ENCODE measurements at places on chromosomes 7 and 10. TPM values are rescaled to one million over a fixed set of nuclear protein-coding genes. Genes with fewer than 3 reads are reported as not detected.
A peak's percentile ranks its signal among the peaks of the same experiment; 100 is the strongest.

GRCh38 chr10:48193556-48193955 is 80.9 kb downstream of the FRMPD2 start:
- DNase-seq = no peak

DNA sequence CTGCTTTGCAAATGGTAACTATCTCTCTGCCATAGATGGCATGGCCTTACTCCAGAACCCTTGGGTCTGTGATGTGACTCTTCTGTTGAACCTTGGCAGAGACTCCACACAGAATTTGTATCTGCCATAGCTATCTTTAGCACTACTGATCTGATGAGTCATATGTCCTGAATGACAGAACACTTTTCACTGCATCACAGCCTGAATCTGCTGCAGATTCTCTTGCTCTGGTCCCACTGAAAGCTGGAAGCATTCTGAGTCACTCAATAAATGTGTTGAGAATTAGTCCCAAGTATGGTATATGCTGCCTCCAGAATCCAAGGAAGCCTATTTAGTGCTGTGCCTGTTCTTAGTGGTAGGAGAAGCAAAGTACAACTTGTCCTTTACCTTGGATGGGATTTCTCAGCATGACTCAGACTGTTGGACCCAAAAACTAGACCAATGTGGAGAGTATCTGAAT is 39.5 kb upstream of the ANKRD1 start:
- DNase-seq = no peak

GRCh38 chr10:112141292-112141691 is 42.3 kb downstream of the GPAM start:
- no peak for DNase-seq

DNA sequence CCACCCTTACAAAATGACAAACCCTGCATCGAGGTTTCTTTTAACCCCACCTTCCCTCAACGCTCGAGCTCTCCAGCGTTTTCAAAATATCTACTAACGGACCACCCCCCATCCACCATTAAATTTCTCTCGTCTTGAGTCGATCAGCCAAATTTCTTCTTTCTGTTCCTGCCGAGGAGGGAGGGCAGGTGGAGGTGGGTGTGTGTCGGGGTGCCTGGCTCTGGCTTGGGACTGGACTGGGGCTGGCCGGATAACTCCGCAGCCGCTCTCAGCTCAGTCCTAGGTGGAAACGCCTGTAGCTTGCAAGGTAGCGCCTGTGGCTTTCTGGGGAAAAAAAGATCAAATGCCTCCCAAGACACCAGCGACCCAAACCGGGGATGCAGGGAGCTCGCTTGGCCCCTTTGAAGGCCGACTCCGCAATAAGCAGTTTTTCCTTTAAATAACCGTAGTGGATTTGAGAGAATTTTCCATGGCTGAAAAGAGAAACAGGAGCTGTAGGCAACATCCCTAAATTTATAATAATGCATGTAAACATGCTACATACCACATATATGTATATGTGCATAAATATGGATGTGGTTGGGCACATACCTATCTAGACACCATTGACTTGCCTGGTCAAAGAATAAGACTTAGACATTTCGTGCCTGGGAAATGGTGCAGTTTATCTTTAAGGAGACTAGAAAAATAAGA is 1.9 kb upstream of the TMEM178B start:
- peak; percentile 33 for DNase-seq

DNA sequence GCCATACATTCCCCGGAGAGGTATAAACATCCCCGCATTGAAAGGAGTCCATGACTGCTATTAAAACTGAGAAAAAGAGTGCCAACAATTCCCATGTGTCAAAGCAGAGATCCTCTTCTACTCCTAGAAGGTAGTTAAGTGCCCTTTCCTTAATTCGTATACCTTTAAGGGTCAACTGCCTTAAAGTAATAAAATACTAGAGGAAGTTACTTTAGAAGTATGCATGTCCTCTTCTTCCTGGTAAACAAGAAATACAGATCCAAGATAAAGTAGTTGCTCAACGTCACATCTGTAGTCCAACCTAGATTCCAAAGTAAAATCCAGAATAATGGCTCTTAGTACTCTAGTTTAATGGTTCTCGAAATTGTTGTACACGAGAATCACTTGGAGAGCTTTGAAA is 1.5 kb upstream of the TSPAN12 start:
- no peak for DNase-seq

- DNase-seq = no peak
Measured at GRCh38 chr10:24944512-24945255, 7.7 kb downstream of the PRTFDC1 start.

GRCh38 chr7:108488768-108489538 is 32.7 kb upstream of the NRCAM start:
- no peak for DNase-seq

- DNase-seq = no peak
Measured at GRCh38 chr10:110985497-110986275, 66.3 kb downstream of the SHOC2 start.

DNA sequence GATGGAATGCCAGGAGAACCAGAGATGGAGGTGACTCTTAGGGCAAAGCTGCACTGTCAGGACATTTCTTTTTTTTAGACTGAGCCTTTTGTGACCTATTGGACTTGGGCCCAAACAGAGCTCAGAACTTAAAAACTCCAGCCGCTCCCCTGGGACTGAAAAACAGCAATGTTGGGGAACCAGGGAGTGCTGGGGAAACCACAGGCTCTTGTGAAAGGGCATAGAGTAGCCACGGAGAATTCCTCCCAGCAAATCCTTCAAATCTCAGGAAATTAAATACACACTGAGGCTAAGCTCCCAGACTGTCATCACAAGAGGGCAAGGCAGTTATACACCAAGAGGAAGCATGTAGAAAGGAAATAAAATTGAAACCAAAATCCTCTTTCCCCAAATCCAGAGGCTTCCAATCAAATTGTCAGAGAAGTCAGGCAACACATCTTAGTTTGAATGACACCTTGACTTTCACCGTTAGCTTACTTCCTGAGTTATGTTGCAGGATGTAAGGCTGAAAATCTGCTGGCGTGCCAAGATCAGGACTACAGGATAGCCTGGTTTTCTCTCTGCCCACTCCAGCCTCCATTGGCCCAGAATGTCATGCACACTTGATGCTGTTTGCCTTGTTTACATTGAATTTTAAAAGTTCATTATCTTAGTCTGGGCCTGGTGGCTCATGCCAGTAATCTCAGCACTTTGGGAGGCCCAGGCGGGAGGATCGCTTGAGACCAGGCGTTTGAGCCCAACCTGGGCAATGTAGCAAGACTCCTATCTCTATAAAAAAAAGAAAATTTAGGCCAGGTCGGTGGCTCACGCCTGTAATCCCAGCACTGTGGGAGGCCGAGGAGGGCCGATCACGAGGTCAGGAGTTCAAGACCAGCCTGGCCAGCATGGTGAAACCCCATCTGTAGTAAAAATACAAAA is 2.6 kb upstream of the RFC2 start:
- no peak for DNase-seq

DNA sequence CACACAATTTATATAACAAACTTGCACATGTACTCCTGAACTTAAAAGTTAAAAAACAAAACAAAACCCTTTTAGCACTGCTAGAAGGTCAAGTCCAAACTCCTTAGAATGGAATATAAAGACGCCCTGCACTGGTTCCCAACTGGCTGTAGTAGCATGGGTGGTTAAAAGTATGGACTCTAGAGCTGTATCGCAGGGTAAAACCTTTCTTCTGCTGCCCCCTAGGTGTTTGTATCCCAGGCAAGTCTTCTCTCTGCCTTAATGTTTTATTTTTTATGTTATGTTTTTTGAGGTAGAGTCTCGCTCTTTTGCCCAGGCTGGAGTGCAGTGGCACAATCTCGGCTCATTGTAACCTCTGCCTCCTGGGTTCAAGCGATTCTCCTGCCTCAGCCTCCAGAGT is 35.2 kb downstream of the LSMEM1 start:
- DNase-seq = no peak

- DNase-seq = peak; percentile 51
Measured at GRCh38 chr10:70458329-70459060, 17.0 kb upstream of the NODAL start.

DNA sequence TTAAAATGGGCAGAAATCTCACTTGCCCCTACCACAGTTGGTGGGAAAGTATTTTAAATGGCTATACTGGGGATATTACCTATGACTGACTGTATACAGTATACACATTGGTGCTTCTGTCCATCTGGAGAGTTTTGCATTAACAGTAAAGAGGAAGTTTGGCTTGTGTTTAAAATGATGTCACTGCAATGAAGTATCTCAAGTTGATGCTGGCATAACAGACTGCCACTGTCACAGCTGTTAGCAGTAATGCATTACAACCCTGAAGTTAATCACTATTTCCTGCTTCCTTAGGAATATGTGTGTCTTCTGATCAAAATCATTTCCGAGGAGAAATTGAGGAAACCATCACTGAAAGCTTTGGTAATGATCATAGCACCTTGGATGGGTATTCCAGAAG is 1.9 kb downstream of the DKK1 start:
- no peak for DNase-seq

GRCh38 chr10:100790761-100791208 is 45.4 kb downstream of the PAX2 start:
- DNase-seq = no peak

DNA sequence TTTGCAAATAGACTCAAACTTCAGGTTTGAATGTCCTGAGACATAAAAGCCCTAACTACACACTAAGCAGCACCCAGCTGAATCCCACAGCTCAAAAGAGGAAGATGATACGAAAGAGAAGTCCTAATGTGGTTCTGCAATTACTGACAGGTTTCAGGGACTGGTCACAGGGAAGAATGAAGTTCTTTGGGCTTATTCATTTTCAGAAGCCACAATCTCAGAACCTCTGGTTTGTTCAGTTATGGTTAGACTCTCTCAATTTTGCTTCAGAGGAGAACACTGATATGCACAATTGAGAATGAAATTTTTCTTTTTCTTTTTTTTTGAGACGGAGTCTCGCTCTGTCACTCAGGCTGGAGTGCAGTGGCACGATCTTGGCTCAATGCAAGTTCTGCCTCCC is 94.6 kb upstream of the FAM180A start:
- no peak for DNase-seq

- no peak for DNase-seq
Measured at GRCh38 chr7:44272456-44272855, 52.9 kb downstream of the CAMK2B start.

- DNase-seq = no peak
Measured at GRCh38 chr10:16195178-16195769, 241.5 kb upstream of the PTER start.

- DNase-seq = no peak
Measured at GRCh38 chr10:45144326-45145070, 143.8 kb downstream of the ZNF22 start.

Gene ANKMY2
- 18.7 TPM for total RNA-seq

Gene PDSS1
- total RNA-seq = 12.0 TPM

Gene CBLL1
- 52.1 TPM for total RNA-seq

Gene POU6F2
- 0.20 TPM for total RNA-seq

Gene IFIT1
- total RNA-seq = 45.7 TPM

Gene OR2A2
- not detected for total RNA-seq

Gene LHFPL3
- total RNA-seq = not detected

Gene FBXL13
- total RNA-seq = 1.4 TPM

Gene SCIN
- 0.69 TPM for total RNA-seq

Gene LEP
- total RNA-seq = not detected

Gene SFRP5
- total RNA-seq = 0.23 TPM
